Mesendoderm (in vitro differentiated cells): ENCODE measurements at places on chromosomes 13 and 19.

GRCh38 chr19:42152910-42153671 lies 20.8 kb upstream of the POU2F2 start:
- DNase-seq: no peak

DNA sequence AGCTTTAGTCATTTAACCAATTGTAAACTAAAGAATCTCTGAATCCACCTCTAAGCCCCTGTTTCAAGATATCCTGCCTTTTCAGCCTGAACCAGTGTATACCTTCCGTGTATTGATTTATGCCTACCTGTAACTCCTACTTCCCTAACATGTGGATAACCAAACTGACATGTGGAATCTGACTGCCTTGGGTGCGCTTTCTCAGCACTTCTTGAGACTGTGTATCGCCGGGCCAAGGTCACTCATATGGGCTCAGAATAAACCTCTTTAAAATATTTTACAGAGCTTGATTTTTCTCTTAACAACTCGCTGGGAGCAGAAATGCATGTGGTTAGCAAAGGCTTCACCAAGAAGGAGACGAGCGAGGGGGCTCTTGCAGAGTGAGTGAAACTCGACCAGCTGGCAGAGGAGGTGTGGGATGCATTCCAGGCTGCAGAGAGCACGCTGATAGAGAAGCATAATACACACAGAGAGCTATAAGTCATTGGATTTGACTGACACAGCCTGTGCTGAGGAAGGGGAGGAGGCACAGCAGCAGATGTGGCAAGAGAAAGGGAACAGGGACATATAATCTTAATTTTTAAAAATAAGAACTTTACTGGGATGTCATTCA lies 268.2 kb upstream of the MAB21L1 start:
- DNase-seq: peak; percentile 39

- DNase-seq: peak; percentile 92
Observed at GRCh38 chr19:14023404-14024235, 4.3 kb upstream of the RLN3 start.

- no peak for DNase-seq
Observed at GRCh38 chr13:30159446-30159839, 147.9 kb downstream of the KATNAL1 start.

DNA sequence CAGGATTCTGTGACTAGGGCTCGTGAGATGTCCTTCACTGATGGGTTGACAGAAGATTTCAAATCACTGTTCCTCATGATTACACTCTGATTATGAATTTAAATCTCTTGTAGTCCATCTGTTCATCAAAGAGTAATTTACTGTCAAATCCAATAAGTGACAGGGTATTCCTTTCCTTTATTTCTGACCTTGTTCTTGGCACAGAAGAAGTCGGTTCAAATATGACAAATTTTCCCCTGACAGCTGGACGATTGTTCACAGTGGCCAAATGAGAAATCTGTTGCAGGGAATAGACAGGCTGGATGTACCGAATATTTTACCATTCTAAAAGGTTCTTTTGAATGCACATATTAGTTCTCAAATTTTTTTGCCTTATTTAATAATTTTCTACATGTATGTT lies 767.3 kb upstream of the GPC6 start:
- no peak for DNase-seq

- peak; percentile 95 for DNase-seq
Observed at GRCh38 chr13:113584205-113584869, at the start of gene TFDP1. TFDP1 (plus strand) TSS chr13:113584753; CDS start chr13:113585838, 1,085 bp downstream.

- DNase-seq: peak; percentile 52
Observed at GRCh38 chr19:56476651-56477428, at the start of gene ZNF667. ZNF667 (minus strand) TSS chr19:56477345; CDS start chr19:56462370, 14,975 bp downstream.

- DNase-seq: no peak
Observed at GRCh38 chr13:109986851-109987250, 200.5 kb upstream of the IRS2 start.

- peak; percentile 35 for DNase-seq
Observed at GRCh38 chr13:39684531-39685137, 29.2 kb downstream of the COG6 start.

- DNase-seq: no peak
Observed at GRCh38 chr19:23366437-23366836, 28.8 kb downstream of the ZNF91 start.

DNA sequence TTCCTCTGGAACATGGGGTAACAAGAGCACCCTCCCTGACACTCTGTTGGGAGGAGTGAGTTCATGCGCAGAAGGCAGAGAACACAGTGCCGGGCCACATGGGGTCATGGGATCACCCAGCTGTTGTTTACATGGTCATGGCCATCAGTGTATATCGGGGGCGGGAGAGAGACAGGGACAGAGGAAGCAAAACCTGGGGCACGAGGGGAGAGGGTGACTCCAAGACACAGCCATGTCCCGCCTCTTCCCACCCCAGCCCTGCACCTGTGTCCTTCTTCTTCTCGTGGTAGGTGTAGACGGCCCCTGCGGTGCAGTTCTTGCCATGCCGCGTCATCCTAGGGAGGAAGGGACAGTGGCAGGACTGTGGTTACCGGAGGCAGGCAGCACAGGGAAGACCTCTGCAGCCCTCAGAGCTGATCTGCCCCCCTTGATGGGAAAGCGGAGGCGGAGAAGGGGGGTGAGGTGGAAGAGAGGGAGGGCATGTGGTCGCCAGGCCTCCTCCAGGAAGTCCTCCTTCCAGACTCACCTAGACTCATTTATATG lies 19.9 kb downstream of the NOSIP start:
- DNase-seq: no peak

DNA sequence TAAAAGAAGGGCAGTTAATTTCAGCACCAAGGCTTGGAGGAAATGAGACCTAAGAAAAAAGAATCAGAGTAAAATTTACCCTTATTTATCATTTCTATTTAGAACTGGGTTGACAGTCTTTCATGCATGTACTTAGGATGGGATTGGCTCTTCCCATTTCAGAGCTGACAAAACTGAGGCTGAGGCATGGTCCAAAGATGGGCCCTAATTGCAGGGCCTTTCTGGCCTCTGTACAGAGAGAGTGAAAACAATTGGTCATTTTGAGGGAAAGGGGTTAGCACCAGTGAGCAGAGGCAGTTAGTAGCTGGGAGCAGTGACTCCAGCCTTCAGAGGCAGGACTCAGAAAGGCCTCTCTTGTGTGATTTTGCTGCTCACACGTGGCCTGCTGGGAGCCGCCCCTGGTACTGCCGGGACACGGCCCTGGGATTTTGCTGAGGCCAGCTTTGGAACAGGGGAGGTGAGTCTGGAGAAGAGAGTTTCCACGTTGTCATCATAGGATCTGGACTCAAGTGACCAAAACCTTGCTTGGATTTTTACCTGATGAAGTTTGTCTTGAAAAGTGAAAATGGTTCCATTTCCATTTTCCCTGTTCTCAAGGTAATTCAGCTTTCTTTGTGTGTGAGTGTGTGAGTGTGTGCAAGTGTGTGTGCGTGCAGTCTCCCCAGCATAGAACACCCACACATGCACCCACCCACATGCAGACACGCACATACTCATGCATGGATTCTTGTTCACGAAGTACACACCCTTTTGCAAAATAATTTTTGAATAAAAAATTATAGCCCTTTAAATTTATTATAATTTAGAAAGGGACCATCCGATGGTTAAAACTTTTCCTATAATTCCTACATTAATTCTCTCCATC lies at the start of gene ZNF536:
ZNF536 (plus strand) TSS at position 425 of the 865 bp plus-strand sequence. CDS start 71,179 bp downstream, outside the sequence.
- DNase-seq: no peak

- no peak for DNase-seq
Observed at GRCh38 chr19:32638625-32639024, 36.4 kb downstream of the ANKRD27 start.

DNA sequence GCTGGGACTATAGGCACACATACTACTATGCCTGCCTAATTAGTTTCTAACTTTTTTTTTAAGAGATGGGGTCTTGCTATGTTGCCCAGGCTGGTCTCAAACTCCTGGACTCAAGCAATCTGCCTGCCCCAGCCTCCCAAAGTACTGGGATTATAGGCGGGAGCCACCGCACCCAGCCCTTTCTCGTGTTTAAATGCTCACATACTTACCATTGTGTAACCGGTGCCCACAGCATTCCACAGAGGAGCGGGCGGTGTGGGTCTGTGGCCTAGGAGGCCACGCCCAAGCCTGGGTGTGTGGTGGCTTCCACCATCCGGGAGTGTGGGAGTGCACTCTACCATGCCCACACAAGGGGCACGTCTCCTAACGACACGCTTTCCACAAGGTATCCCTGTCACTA lies 7.7 kb downstream of the LMNB2 start:
- no peak for DNase-seq

GRCh38 chr19:46265217-46265828 lies 31.5 kb upstream of the HIF3A start:
- DNase-seq: peak; percentile 91

- no peak for DNase-seq
Observed at GRCh38 chr13:93875547-93875946, 603.9 kb downstream of the DCT start.

DNA sequence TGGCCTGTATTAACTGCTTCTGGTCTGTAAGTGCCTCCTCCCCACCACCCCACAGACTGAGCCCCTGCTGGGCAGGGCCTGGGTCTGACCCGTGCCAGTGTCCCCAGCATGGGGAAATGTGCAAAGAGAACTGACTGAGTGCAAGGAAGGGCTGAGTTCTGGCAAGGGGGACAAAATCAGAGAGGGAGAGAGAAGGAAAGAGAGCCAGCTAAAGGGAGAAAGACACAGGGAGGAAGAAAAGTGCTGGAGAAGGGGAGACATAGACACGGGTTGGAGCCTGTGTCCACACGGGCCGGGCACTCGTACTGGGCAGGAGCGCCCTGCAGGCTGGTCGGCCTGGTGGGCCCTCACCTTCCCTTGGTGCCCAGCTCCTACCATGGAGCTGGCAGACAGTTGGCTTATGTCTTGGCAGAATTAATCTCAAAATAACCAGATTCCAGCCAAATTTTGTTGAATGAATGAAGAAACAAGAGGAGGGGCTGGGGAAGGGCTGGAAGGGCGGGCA lies 1.2 kb downstream of the NKG7 start:
- DNase-seq: no peak

DNA sequence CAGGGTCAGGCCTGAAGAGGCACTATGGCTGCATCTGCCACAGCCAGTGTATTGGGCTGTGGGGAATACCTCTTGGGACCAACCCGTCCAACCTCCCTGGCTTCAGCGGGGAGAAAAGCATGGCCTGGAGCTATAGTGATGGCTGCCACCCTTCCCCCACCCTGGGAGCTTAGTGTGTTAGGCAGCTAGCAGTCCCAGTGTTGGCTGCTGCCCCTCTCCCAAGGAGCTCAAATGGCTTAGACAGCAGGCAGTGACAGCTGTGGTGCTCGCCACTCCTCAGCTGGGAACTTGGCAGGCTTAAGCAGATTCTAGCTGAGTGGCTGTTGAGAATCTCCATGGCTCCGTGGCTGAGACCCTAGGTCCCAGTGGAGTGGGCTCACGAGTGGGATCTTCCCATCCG lies 19.7 kb downstream of the ACOD1 start:
- peak; percentile 18 for DNase-seq

- no peak for DNase-seq
Observed at GRCh38 chr13:51619614-51620013, 35.4 kb downstream of the WDFY2 start.

DNA sequence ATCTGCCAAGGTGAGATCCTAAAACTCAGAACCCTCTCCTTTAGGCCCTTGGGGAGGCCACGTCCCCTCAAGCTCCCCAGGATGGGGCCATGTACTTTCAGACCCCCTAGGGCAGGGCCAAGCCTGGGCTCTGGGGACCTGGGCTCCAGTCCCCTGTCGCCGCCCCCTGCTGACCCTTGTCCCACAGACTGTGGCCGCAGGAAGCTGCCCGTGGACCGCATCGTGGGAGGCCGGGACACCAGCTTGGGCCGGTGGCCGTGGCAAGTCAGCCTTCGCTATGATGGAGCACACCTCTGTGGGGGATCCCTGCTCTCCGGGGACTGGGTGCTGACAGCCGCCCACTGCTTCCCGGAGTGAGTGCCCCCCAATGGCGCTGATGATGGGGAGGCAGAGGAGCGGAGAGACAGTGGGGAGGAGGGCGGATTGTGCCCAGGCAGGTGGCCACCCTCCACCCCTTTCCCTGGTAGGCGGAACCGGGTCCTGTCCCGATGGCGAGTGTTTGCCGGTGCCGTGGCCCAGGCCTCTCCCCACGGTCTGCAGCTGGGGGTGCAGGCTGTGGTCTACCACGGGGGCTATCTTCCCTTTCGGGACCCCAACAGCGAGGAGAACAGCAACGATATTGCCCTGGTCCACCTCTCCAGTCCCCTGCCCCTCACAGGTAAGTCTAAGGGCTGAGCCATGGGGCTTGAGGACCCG lies 18.8 kb downstream of the HPN start:
- DNase-seq: no peak

GRCh38 chr13:24563087-24563486 lies 50.5 kb upstream of the PARP4 start:
- DNase-seq: no peak

- DNase-seq: peak; percentile 11
Observed at GRCh38 chr19:52217576-52217975, 27.7 kb downstream of the PPP2R1A start.
